ENCODE measurements at places on chromosomes 13 and 19.
A peak's percentile ranks its signal among the peaks of the same experiment; 100 is the strongest.

DNA sequence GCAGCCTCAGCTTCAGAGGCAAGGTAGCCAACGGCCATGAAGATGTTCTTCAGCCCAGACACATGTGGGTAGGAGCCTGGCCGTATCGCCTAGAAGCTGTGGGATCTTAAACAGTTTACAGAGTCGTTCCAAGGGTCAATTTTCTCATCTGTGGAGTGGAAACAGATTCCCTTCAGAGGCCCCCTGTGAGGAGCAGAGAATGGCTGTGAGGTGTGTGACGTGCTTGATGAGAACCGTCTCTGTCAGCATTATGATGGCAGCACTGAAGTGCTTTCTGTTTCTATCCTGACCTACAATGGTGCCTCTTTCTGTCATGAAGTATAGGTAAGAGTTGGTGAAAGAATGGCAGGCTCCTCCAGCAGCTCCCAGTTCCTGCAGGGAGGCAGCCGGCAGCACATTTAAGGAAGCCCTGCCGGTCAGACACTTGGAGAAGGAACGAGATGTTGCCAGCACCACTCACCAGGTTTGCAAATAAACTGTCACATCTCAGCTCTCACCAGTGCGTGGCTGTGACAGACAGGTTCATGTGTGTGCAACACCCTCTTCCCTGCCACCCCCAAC is 277.3 kb downstream of the FOXO1 start:
- DNase-seq = peak; percentile 45

- no peak for DNase-seq
These were observed 370.2 kb downstream of the KCTD12 start for GRCh38 chr13:76516013-76516412.

- DNase-seq = no peak
These were observed 103.9 kb upstream of the DIAPH3 start for GRCh38 chr13:60267498-60268202.

GRCh38 chr13:40477623-40478608 is 188.5 kb downstream of the FOXO1 start:
- peak; percentile 11 for DNase-seq

DNA sequence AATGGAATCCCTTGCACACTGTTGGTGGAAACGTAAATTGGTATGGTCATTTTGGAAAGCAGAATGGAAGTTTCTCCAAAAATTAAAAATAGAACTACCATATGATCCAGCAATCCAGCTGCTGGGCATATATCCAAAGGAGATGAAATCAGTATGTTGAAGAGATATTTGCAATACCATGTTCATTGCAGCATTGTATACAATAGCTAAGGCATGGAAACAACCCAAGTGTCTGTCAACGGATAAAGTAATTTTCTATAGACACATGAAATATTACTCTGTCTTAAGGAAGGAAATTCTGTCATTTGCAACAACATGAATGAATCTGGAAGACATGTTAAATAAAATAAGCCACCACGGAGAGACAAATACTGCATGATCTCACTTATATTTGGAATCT is 124.7 kb downstream of the GPC5 start:
- no peak for DNase-seq

DNA sequence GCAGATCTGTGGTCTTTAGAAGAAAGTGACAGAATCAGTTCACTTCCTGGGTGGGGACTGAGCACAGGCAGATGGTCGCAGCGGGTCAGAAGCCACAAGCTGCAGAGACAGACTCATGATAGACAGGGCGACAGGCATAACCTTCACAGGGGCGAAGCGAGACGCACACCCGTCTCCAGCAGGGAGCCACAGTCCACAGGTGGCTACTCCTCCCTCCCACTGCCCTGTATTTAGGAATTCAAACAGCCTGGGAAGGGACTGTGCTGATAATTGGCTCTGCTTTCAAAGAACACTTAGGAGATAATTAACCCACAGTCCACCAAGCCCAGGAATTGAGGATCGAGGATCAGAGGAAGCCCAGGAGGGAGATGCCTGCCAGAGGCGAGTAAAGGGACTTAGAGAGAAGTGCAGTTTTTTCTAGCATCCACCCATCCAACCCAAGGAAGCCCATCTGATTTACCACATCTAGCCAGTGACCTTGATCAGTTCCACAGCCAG is 23.2 kb downstream of the RFX2 start:
- no peak for DNase-seq

DNA sequence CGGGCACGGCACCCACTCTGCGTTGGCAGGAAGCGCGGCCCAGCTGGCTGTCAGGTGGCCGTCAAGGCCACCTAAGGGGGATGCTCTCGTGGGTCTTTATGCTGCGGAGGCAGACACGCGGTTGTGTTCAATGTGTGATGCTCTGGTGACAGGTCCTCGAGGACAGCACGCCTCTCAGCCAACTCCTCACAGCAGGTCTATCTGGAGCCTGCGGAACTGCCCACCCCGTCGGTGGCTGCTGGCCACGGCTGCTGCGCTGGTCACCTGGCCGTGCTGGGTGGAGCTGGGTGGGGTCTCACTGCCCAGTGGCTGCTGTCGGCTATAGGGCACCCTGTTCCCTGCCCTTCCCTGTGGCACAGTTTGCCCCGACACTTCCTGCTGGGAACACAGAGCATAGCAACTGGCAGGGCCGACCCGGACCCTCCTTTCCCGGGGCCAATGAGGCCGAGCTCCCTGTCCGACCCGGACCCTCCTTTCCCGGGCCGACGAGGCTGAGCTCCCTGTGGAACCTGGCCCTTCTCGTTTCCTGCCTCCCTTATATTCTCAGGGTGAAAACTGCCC is 14.3 kb upstream of the F7 start:
- no peak for DNase-seq

DNA sequence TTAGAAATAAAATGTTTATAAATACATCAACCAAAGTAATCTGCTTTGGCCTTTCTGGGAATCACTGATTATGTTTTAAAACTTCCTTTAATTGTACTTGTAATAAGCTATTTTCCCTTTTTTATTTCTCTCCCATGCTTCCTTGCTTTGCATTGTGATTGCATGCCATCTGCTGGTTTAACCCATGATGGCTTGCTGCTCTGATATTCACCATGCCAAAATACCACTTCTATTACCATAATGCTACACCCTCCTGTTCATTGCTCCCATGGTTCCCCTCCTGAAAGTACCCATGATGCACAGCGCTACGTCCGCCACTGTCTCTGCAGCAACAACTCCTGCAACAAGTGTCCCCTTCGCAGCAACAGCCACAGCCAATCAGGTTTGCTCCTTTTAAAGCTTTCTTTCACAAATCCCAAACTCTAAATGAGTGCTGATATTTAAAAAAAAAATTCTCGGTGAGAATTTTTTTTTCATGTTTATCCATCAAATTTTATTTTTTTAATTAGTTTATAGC is 67.7 kb upstream of the RAP2A start:
- DNase-seq = no peak

GRCh38 chr19:18768997-18769891 is 21.9 kb downstream of the COMP start:
- no peak for DNase-seq
